ENCODE measurements at places on chromosomes 1 and 21.

- DNase-seq: peak; percentile 64
Measured at GRCh38 chr1:204359131-204359473, 627 bp downstream of the PLEKHA6 start.

- no peak for DNase-seq
Measured at GRCh38 chr1:211606914-211607753, 28.2 kb upstream of the SLC30A1 start.

DNA sequence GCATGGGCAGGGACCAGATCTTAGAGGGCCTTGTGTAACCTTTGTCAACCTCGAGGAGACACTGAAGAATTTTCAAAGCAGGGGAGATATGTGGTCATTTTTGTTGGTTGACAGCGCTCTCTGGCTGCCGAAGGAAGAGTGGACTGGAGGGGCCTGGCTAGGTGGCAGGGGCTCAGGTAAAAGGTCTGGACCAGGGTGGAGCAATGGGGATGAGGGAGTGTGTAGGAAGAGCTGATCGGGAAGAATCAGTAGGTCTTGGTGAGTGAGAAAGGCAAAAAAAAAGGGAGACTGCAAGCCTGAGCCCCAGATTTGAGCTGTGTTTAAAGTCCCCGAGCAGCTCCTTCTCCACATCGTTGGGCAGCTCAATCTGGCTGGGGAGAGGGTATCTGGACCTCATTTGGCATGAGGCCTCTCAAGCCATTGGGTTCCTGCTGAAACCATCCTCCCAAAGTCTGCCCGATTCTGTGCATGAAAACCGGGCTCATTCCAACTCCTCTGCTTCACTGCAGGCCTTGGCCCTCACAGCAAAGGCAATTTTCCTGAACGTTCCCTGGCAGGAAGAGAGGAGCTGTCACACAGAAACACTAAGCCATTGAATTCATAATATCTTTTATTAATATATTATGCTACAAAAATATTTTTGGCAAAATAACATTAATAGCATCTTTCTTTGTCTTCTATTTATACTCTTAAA is 237.1 kb downstream of the TRABD2B start:
- DNase-seq: no peak

GRCh38 chr1:153346077-153346723 is 2.4 kb downstream of the PGLYRP4 start:
- no peak for DNase-seq

DNA sequence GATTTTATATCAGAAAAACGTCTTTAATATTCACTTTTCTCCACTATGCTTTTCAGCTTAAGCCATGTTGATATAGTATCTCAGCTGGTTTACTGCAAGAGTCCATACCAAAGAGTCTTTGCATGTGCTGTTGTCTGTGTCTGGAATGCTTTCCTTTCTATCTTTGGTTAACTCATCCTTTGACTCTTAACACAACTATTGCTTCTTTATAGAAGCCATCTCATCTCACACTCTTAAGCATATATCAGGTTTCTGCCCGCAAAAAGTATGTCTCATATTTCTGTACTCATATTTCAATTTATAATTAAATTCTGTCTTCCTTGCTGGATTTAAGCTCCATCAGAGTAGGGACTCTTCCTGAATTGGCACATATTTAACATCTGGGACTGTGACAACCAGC is 220.9 kb upstream of the KCNK2 start:
- DNase-seq: no peak

- DNase-seq: no peak
Measured at GRCh38 chr1:180548686-180549317, 10.0 kb upstream of the OVAAL start.

GRCh38 chr1:199861020-199861795 is 166.3 kb upstream of the NR5A2 start:
- no peak for DNase-seq

DNA sequence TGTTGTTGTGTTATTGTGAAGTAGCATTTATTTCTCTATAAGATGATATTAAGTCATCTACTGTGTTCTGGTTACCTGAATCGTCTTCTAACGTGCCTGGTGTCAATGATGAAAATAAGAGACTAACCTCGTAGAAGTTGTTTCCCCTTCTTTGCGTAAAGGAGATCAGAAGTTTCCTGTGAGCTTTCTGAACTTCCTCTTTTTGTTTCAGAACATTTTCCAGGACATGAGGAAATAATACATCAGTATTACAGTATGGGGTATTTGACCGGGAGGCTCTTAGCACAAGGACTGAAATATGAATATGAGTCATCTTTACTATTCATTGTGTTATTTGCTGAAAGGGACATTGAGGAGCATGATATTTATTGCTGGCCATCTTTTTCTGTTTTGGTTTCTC is 1.3 kb downstream of the ST6GALNAC3 start:
- DNase-seq: no peak

DNA sequence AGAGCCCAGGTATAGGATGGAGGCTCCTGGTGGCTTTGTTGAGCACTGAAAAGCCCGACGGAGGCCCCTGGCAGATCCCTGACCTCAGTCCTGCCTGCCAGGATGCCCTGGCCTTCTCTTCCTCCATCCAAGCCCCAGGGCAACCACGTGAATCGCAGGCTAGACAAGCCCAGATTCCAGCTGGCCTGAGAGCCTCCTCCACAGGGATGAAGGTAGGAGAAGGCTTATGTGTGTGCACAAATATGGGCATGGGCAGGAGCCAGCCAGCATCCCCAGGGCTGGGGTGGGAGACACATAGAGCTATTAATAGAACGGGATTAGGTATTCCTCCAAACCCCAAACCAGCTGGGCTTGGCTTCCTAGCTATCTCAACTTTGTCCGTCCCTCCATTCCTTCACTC is 4.0 kb upstream of the EXTL1 start:
- no peak for DNase-seq

DNA sequence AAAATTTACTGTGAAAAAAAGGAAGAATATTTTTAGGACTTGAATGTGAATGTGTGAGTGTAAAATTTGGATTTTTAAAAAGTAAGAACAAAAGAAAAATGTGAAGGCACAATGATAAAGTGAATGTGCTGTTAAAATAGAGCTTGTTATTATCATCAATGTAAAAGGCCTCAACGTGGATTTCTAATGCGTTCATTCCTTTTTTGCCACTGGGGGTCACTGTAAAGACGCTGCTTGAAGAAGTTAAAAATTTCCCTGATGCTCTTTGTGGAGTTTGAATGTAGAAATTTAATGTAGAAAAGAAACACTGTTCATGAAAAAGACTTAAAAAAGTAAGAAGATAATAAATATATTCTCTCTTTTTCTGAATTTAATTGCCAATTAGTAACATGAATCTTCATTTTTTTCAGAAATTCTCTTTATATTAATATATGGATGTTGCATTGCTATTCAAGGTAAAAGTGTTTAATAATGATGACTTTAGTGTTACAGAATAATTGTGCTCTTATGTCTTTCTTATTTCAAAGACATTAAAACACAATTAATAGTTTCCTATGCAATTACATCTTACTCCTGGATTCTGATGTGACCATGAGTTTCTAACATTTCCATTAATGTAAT is 161.5 kb downstream of the DNM3 start:
- DNase-seq: no peak

- DNase-seq: no peak
Measured at GRCh38 chr1:47478090-47478489, 40.2 kb downstream of the FOXD2 start.

DNA sequence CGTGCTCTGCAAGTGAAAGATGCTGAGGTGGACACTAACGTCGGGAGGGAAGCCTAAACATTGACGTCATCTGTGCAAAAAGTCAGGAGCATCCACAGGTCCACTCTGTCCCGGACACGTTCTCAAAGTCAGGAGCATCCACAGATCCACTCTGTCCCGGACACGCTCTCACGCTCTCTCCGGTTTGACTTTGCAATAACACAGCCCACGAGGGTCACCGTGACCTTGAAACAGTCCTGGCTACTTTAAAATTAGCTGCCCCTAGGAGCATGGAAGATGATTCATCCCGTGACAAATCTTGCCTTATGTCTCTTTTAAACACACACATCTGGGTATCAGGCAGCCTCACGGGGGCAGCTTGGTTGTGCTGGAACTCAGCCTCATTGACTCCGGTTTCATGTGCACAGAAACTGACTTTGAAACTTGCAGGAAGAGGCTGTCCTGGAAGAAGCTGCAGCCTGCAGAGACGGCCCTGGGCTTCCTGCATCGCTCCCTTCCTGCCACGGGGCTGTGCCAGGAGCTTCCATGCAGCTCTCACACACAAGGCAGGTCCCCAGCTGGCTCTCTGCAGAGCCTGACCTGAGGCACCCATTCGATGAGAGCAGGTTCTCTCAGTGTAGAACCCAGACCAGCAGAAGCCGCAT is 18.1 kb upstream of the COL18A1 start:
- DNase-seq: peak; percentile 19

DNA sequence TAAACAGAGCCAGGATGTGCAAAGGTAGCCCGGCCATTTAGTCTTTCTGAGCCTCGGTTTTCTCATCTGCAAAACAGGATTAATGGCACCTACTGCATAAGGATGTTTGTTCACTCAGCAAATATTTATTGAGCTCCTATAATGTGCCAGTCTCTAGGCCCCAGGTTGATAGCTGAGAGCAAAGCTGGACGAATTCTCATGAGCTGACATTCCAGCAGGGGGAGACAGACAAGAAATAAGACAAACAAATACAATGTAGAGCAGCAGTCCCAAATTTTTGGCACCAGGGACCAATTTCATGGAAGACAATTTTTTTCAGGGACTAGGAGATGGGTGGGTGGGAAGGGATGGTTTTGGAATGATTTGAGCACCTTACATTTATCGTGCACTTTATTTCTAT is 74.3 kb upstream of the PAX7 start:
- no peak for DNase-seq

DNA sequence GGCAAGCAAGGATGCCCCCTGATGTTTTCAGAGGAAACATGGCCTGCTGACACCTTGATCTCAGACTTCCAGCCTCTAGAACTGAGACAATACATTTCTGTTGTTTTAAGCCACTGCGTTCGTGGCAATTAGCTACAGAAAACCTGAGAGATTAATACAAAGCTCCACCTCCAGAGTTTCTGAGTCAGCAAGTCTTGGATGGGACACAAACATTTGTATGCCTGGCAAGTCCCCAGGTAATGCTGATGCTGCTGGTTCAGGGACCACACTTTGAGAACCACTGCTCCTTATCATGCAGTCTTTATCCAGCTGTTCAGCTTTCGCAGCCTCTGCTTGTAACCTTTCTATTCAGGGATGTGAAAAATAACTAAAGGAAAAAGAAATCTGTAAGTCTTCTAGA is 565.7 kb upstream of the PLXNA2 start:
- DNase-seq: no peak

DNA sequence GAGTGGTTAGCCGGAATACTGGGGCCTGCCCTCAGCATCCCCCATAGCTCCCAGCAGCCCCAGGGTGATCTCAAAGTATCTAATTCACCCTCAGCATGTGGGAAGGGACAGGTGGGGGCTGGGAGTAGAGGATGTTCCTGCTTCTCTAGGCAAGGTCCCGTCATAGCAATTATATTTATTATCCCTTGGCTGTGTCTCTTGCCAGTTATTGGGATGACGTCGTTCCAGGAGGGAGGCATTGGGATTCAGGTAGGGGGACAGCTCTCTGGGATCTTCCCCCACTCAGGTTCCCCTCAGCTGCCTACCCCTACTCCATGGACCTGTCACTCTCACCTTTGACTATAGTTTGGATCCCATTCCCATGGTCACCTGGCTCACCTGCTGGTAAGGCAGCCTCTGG is 11.9 kb upstream of the PEAR1 start:
- DNase-seq: no peak

GRCh38 chr1:178146436-178146835 is 52.5 kb downstream of the RASAL2 start:
- no peak for DNase-seq

DNA sequence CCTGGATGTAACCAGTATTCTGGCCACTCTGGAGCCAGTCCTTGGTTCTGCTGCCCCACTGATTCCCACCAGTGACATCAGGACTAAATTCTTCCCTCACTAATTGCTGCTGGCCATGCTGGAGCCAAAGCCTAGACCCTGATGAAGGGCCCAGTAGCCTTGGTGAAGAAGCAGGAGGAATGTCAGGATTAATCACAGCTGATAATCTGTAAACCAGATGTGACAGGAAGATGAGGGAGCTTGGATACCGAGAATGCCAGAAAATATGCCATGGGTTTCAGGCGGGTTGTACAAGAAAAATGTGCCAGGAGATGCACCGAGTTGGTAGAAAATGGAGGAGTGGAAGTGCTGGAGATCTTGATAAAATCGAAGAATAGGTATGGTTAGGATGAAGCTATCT is 119.0 kb upstream of the PPP2R5A start:
- DNase-seq: no peak

GRCh38 chr1:31891280-31891679 is 46.9 kb downstream of the PTP4A2 start:
- DNase-seq: no peak

DNA sequence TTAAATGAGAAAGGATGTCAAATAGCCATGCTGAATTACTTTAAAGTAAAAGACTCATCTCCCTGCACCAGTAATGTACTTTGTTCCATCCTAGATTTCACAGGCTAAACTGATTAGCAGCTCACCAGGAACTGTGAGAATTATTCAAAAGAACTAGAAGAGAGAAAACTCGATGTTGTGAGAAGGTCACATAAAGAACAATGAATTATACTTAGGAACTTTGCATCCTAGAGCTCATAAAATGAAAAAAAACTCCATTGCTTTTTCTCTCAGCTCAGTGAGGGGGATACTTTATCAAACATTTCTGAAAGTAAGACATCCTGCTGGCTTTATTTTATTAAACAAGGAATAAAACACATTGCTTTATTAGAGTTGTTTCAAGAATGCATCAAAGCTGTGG is 278.5 kb downstream of the MRPL39 start:
- DNase-seq: no peak

DNA sequence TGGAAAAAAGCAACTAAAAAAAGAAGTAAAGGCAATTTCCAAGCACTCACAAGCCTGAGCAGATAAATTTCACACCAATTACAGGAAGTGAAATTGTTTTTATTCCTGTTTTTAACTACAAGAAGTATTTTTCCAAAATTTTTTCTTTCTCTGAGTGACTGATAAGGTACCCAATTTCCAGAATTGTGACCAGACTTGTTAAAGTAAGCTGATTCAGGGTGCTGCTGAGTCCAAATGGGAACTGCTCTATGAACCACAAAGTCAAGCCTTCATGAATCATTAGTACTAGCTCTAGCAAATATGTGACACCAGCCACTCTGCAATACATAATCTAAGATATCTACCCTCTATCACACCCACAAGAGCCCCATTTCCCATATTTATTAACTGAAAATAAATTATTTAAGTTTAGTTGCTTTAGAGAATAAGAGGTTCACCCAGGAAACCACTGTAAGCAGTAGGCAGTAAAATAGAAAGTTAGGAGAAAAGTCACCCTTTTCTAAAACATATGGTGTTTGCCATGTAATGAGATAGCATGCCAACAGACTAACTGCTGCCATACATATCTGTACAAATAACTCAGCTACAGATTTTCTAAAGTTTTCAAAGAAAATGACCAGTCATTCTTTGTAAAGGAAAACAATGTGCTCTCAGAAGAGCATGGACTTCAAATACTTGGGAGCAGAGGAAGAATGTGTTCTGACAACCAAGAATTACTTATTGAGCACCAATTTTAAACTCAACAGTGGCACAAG is 43.1 kb upstream of the TNFSF18 start:
- no peak for DNase-seq
